ENCODE measurements at places on chromosomes 12 and 14.

DNA sequence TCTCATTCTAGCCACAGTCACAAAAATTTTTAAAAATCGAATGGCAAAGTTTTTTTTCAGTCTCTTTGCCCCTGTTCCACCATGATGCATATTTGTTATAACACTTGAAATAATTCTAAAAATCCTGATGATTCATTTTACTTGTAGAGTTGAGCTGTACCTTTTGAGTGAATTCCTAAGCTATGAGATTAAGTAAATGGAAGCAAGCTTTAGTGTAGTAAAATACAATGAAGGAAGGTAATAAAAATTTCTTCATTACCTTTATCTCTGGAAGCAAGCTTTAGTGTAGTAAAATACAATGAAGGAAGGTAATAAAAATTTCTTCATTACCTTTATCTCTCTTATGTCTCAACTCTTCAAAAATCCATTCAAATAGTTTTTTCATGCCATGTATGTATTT lies 46.1 kb downstream of the TMTC3 start:
- no peak for DNase-seq

GRCh38 chr14:74589291-74589879 lies 22.7 kb downstream of the LTBP2 start:
- DNase-seq: no peak

DNA sequence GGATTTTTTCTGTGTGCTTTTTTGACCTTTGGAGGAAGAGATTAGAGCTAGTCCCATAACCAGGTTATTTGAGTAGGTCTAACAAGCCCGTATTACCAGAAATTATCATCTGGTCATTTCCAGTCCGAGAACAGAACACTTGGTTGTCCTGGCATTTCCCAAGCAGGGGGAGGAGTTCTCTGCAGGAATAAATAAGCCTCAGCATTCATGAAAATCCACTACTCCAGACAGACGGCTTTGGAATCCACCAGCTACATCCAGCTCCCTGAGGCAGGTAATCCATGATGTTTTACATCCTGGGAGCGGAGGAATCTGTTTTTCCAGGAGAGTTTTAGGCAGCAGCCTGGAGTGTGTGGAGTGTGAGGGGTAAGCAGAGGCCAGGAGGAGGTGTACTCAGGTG lies at the start of gene SERPINA3:
Gene SERPINA3, plus strand, starts transcription at position 218 of the 400 bp plus-strand sequence. CDS start 2,051 bp downstream, outside the sequence.
- DNase-seq: no peak

DNA sequence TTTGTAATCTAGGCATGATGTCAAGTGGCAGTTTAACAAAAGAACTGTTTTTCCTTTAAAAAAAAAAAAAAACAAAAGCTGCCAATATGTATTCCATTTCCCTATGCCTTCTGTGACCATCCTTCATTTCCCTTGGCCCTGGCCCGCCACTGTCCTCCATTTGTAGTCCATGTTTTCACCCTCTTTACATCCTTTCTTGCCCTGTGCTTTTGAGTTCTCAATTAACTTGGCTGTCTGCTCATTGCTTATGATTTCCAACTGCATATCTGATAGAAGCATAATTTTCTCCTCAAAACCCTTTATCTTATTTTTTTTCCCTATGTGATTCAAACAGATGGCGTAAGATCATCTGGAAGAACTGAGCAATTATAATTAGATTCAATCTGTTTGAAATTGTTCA lies 297.5 kb downstream of the NAV3 start:
- DNase-seq: no peak

DNA sequence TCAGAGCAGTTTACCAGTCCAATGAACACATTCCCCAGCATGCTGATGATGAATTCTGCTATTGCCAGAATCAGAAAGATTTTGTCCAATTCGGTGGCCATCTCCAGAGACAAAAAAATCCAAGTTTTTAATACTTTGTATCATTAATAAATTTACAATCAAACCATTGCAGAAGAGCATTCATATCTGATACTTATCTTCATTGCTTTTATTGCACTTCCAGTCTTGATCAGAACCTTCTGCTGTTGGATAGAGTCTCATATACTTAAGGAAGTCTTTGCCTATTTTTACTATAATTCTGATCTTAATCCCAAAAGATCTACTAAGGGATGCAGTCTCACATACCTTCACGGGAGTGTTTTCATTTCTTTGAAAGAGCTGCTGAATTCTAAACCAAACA lies at the start of gene TAS2R42:
Gene TAS2R42, minus strand, starts transcription at position 101 of the 400 bp plus-strand sequence. Its CDS starts 0 bp downstream, at position 101.
- no peak for DNase-seq

- DNase-seq: no peak
These were observed 245.5 kb downstream of the ADGRD1 start for GRCh38 chr12:131199221-131199620.

DNA sequence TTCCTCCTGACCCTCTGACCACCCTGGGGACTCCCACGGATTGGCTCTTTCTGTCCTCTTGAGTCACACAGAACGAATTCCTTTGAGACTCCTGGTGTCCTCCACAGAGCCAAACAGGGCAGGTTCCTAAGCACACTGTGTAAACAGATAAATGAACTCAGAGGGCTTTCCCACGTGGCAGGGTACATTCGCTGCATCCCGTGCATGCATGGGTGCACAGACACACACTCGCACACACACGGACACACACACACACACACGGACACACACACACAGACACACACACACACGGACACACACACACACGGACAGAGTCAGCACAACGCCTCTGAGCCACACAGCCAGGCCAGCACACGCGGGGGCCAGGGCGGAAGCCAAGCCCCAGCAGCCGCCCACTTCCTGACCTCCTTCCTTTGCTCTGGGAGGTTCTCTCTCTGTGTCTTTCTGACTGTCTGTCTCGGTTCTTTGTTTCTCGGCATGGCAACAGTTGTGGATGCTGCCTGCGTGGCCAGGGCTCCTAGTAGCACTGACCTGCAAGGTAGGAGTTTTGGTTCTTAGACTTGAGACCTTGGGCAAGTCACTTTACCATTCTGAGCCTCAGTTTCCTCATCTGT lies 706 bp downstream of the CRACR2A start:
- DNase-seq: peak; percentile 57

GRCh38 chr14:55097881-55098560 lies 31.0 kb upstream of the LGALS3 start:
- no peak for DNase-seq

DNA sequence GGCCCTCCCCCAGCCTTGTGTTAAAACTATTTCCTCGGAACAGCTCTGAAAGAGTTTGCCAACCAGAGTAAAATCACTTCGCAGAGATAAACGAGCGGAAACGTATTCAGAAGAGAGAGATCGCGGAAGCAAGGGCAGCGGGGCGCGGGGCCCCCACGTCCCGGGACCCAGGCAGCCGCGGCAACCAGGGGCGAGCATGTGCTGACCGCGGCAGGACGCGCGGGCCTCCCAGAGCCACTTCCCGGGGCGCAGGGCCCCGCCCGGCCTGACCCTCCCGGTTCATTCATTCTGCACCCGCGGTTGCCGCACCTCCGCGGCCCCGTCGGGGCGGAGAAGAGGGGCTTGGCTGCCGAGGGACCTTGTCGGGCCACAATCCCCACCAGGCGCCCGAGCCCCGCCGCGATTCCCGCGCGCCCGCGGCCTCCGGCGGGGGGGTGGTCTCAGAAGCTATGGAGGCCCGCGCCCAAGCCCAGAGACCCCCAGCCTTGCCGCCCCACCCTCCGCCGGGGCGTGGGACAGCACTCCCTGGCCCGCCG lies 598 bp downstream of the UBE2N start:
- DNase-seq: no peak

DNA sequence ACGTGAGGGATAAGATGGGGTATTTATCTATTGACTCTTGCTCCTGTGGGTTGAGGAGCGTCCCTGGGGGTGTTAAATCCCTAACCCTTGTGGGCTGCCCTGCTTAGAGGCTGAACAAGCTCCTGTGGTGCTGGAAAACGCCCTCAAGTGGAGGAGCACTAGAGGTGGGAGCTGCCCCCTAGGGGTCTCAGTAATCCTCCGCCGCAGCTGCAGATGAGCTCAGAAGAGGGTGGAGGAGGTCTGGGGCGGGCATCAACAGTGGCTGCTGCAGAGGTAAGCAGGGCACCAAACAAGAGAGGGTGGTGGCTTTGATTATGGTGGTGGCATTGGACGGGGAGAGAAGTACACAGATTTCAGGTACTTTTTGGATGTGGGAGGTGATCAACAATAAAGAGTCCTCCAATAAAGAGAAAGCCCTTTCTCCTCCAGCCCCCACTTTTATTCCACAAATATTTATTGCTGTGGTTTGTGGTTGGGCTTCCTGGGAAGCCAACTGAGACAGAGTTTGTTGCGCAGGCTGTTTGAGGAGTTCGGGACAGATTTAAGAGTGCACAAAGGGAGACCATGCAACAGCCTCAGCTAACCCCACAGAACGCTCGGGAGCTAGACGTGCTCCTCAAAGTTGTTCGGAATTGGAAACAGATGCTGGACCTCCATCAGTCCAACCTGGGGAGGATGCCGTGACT lies 179.9 kb downstream of the ADCK1 start:
- no peak for DNase-seq

- DNase-seq: no peak
These were observed 28.6 kb upstream of the HSP90B1 start for GRCh38 chr12:103901518-103902173.

DNA sequence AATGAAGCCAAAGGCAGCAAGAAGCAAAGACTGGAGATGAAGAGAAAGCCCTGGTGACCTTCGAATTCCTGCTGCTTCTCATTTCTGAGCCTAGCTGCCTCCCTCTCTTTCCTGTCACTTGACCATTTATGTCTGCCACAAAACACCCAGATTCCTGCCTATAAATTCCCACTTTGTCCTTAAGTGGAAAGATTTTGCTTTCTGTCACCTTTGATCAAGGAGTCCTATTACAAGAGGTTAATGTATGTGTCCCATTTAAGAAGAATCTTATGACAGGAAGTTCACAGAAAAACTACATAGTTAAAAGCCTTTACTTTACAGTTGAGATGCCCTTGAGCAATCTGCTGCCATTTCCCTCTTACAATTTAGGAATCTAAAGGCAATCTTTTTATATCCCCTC lies 155.7 kb downstream of the GALC start:
- no peak for DNase-seq

DNA sequence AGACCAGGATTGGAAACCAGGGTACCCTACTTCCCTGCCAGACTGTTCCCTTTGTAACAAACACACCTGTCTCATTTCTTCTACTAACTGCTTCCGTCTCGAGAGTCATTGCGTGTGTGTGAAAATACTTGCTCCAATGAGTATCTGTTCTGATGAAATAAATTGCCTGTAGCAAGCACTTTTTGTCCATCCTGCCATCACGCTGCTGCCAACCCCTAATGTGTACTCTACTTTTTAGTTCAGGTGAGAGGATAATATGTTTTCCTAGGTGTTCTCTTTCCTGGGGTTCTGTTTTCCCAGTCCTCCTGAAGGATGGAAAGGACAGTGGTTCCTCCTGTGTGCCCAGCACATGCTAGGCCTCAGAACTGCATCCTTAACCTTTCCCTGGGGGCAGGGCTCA lies 1.0 kb downstream of the TUNAR start:
- DNase-seq: no peak

GRCh38 chr12:9041321-9041720 lies 52.0 kb downstream of the KLRG1 start:
- DNase-seq: no peak

DNA sequence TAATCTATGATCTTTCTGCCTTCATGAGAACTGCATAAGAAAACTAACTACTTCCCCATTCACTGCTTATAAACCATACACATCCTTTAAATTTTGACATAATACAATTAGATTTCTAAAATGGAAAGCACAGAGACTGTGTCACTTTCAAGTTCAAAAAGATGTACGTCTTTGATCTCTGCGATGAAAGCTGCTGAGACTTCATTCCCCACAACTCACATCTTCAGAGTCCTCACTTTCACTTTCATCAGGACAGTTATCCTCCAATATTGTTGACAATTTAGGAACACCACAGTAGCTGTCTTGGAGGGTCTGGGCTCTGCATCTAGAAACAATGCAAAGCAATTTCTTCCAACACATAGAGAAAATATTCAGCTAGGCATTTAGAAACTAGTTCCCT lies 47.9 kb upstream of the KCNC2 start:
- DNase-seq: no peak
